RPMI8226 (cell line): ENCODE measurements at places on chromosomes 4 and X.

DNA sequence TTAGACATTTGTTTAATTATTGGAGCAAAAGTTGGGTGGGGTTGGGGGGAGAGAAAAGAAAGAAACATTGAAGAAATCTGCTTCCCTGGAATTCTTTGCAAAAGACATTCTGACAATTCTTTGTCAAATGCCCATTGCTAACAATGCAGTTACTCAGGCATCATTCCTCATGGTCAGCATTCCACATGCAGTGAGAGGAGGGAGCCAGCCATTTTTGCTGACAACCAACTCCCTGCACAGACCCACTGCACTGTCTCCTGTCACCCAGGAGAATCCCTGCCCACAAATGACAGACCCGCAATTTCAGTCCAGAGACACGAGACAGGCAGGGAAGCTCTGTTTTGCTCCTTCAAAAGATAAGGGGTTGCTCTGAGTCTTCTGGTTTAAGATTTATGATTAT is 985.1 kb upstream of the SLIT2 start:
- DNase-seq, result no peak

DNA sequence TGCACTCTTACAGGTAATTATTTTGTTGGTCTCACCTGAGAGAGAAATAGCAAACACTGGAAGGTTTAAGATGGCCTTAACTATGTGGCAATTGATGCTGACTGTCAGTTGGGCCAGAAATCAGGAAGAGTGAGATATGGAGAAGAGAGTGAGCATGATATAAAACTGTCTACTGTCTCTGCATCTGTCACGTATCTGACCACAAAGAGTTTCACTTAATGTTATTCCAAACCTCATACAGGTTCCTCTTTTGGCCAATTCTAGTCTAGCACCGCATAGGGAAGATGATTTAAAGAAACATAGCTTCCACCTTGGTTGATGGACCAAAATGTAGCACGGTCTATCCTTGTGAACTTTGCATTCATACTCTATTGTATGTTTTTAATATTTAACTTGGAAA is 381.0 kb upstream of the BOD1L1 start:
- DNase-seq, result no peak

GRCh38 chr4:83618431-83618830 is 82.5 kb downstream of the GPAT3 start:
- no peak for DNase-seq

GRCh38 chr4:122584519-122584918 is 36.3 kb downstream of the IL21 start:
- DNase-seq, result no peak

GRCh38 chrX:95764972-95765451 is 919.6 kb upstream of the DIAPH2 start:
- DNase-seq, result peak; percentile 29

DNA sequence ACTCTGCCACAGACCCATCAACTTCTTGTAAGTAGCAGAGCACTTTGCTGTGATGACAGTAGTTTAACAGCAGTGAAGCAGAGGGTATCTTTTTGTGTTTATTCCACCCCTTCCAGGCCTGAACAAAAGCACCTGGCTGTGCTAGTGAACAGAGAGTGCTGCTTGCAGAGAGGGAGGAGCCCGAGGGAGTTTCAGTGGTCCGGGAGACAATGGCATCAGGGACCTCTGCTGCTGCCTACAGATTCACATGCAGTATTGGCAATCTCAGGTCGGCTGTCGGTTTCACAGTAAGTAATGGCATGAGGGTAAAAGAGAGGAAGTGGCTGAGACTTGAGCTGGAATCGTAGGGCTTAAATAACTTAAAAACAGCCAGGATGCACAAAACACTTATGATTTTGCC is 755.8 kb downstream of the RPA4 start:
- peak; percentile 10 for DNase-seq

DNA sequence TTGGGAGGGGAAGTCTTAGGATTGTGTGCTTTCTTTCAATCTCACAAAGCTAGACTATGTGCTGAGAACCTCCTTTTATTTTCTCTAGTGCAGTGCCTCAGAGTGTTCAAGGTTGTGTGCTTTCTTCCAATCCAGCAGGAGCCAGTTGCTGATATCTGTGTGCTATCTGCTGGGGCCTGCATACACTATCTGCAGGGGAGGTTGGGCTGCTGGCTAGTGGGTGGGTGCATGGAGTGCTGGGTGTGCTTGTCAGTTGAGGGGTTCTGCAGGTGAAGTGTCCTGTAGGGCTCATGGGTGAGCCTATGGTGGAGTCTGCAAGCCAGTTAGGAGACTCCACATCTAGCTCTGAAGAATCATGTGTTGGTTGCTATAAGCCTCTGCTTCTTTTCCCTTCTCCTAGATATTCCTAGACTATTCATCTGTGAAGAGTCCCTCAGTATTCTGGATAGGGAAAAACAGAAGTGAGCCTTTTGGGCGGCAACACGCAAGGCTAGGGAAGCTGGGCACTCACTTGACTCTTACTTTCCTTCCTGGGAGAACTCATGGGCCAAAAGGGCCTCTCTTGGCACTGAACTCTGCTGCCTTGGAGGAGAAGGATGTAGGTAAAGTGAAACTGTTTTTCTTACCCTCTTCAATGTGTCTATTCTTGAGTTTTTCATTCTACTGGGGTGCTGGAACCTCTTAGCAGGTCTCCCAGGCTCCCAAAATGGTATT is 8.0 kb upstream of the CISD2 start:
- no peak for DNase-seq

DNA sequence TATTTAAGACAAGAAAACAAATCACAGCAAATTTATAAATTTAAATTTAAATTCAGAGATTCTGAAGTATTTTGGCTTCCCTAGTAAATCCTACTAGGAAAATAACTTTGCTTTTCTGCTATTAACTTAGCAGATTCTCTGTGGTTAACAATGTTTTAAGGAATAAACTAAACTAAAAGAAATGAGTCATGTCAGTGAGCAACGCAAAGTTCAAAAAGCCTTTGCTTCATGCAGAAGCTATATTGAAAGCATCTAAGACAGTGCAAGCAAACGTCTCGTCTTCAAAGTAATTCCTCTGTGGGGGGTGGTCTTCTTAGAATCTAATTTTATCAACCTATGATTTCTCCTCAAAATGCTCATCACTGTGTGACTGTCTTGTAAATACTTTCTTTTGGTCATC is 30.1 kb downstream of the GABRB1 start:
- no peak for DNase-seq

- no peak for DNase-seq
Observed at GRCh38 chr4:100945789-100946188, 401.5 kb downstream of the PPP3CA start.

DNA sequence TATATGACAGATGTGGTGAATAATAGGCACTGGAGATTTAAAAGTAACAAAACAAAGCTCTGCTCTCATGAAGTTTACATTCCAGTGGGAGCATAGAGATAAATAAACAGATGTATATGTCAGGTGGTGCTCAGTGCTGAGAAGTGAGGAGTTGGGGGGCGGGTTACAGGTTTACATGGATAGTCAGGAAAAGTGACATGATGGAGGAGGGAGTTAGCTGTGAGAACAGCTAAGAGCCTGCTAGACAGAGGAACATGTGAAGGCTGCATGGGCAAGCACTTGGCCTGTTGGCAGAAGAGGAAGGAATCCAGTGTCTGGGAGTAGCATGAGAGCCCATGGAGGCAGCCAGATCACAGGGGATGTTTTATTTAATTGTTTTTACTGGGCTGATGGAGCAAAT is 10.2 kb upstream of the TMEM156 start:
- DNase-seq, result no peak

DNA sequence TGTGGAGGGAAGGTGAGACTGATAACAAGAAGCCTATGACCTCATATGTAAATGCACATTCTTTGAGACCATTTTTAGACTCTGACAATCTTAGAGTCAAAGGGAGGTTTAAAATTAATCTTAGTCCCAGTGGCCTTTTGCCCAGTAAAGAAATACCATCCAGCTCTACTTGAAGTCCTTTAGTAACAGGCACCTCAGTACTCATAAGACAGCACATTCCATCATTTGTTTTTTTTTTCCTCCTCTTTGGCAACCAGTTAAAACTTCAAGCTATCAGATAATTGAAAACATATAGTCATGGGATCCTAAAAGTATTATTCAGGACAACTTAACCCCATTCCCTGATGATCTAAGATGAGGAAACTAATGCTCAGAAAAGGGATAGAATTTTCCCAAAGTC is 4.6 kb downstream of the EDA2R start:
- no peak for DNase-seq

DNA sequence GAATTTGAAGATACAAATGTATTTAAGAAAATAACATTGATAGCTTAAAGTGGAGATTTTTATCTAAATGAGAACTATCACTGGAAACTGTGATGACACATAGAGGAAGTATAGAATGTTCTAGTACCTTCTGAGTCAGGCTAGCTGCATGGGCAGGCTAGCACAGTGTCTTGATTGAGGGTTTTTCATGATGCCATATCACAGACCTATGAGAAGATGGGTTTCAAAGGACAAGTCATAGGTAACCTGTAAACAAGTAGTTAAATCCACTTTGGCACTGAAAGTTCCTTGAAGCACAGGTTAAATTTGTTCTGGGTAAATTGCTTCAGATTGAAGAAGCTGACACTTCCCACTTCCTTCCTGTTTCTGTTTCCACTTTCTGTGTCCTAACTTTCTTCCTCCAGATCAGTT is 48.2 kb upstream of the CDKN2AIP start:
- DNase-seq, result no peak

GRCh38 chrX:68853665-68854251 is 24.9 kb downstream of the EFNB1 start:
- no peak for DNase-seq

DNA sequence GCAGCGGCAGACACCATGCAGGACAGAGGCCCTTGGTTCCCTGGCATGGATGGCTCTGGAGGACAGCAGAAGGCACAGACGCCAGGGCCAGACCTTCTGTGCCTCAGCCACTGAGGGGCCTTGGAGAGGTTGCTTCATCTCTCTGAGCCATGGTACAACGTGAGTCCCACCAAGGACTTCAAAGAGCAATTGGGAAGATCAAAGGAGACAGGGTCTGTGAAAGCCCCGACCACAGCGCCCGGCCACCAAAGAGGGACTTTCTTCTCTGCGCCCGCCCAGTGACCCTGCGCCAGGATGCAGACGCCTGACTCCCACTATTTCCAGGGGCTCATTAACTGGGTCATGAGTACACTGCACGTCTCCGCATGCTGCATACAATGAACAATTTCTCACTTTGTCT is 174.0 kb downstream of the AFAP1 start:
- no peak for DNase-seq

DNA sequence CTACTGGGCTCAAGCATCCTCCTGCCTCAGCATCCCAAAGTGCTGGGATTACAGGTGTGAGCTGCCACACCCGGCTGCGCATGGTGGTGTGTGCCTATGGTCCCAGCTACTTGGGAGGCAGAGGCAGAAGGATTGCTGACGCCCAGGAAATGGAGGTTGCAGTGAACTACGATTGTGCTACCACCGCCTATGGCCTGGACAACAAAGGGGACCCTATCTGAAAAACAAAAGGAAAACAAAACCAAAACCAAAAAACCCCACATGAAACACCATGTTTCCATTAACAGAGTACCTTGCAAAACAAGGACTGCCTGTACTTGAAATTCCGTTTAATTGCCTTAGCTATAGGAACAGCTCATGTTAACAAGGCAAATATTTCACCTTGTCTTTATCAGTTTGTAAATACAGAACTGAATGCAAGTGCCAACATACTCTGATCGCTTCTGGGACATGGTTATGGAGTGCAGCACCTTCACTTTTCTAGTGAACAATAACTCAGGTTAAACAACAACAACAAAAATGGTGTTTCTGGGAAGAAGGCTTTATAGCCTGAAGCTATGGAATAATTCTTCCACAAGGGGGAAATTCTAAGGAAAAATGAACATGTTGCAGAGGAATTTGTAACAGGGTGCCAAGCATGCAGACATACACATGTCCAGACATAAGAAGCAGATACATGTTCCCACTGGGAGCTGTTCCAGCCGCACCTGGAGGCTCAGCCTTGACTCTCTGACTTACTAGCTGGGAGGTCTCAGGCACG is 73.2 kb upstream of the STS start:
- no peak for DNase-seq

GRCh38 chr4:102139132-102139573 is 206.1 kb downstream of the SLC39A8 start:
- DNase-seq, result no peak

DNA sequence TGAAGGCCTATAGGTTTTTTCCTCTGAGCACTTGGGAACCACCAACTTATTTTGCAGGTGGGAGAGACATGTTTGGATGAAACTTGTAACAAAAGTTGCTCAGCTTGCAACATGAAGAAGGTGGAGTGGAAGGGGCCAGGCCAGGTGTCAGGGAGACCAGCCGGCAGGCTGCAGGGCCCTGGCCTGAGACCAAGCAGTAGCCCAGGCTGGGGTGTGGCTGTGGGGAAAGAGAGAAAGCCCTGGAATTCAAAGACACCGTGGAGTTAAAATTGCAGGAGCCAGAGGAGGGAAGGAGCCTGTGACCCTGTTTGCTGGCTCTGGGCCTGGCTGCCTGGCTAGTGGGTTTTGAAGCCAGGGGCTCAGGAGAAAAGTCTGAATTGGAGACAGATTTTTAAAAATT is 43.4 kb downstream of the EFNB1 start:
- DNase-seq, result peak; percentile 39

GRCh38 chr4:53512608-53513007 is 78.7 kb downstream of the LNX1 start:
- DNase-seq, result no peak

GRCh38 chr4:82044141-82044993 is 329.4 kb downstream of the HNRNPD start:
- DNase-seq, result no peak

- no peak for DNase-seq
Observed at GRCh38 chr4:70997036-70997435, 3.6 kb downstream of the DCK start.

DNA sequence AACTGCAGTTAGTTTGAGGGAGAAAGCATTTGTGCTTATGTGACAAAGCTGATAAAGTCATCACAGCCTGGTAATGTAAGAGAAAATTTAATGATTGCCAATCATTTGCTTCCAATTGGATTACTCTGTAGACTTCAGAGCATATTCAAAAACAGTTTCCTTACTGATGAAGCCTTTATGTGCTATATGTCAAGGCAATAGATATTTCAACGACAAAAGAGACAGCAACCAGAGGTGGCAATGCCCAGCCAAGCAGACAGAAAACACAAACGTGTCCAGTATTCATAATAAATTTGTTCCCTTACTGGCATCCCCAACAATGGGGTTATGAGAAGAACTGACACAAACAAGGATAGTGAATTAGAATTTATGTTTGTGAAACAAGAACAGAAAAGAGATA is 1840.3 kb upstream of the PCDH7 start:
- no peak for DNase-seq

DNA sequence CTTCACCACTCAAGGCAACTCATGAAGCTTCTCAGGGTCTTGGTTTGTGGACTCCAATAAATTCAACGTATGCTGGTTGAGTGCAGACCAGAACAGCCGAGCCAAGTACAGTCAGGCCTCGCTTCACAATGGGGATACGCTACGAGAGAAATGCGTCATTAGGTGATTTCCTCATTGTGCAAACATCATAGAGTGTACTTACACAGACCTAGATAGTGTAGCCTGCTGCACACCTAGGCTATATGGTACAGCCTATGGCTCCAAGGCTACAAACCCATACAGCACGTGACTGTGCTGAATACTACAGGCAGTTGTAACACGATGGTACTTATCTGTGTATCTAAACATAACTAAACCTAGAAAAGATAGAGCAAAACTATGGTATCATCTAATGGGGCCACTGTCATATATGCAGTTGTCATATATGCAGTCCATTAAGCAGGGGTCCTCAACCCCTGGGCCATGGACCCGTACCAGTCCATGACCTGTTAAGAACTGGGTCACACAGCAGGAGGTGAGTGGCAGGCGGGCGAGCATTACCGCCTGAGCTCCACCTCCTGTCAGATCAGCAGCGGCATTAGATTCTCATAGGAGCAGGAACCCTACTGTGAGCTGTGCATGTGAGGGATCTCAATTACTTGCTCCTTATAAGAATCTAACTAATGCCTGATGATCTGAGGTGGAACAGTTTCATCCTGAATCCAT is 31.5 kb downstream of the RTL5 start:
- no peak for DNase-seq
